Stimulated activated CD8-positive, alpha-beta memory T cell treated with anti-CD3 and anti-CD28 coated beads, Interleukin-7, amount 100 ng/mL, for 1 hour (primary cell): ENCODE measurements at places on chromosomes 12 and 14.

GRCh38 chr14:86057018-86057667, 527.2 kb downstream of the FLRT2 start:
- no peak for DNase-seq

DNA sequence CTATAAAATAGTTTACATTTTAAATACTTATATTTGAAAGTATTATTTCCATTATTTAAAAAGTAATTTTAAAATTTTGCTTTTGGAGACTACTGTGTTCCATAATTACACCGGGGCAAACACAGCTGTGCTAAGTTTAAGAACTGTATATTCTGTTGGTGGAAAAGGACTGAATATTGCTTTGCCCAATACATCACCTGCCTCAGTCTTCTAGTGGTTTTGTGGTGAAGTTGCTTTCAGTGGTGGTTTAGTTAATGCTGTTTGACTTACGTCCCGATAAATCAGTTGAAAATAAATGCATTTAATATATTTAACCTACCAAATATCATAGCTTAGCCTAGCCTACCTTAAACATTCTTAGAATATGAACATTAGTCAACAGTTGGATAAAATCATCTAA, 23.4 kb downstream of the FBXO34 start:
- DNase-seq: no peak

DNA sequence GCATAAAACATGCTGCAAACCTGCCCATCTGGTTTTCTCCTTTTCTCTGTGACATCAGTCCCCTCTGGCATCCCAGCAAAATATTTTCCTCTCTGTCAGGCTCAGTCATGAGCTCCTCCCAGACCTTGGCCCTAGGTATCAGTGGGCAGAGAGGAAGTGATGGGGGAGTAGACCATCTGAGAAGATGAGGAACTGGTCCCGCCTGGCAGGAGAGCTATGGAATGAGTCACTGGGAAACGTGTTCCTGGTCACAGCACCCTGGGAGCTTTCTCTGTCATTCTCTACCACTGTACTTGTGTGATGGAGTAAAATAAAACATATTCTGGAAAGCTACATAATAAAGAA, 5.0 kb upstream of the SRSF9 start:
- DNase-seq: no peak

DNA sequence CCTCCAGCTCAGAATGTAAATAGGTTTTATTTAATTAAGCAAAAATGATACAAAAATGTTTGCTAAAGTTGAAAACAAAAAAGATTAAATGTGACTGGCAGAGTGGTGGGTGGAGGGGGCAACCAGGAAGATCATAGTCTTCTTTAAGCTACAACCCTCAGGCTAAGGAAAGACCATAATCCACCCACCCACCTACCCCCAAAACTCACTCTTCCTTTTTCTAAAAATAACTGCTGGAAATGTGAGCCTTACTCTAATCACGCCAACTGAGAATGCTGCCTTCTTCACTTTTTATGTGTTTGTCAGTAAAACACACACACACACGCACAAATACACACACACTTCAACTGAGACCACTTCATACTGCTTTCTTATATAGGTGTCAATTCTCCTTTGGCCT, 230.0 kb upstream of the EGLN3 start:
- no peak for DNase-seq

- no peak for DNase-seq
These were observed 21.6 kb downstream of the TGFB3 start for GRCh38 chr14:75960231-75960630.

GRCh38 chr12:65308006-65308405, 29.5 kb downstream of the MSRB3 start:
- no peak for DNase-seq

- peak; percentile 35 for DNase-seq
These were observed 16.8 kb upstream of the MYL2 start for GRCh38 chr12:110937104-110937641.

DNA sequence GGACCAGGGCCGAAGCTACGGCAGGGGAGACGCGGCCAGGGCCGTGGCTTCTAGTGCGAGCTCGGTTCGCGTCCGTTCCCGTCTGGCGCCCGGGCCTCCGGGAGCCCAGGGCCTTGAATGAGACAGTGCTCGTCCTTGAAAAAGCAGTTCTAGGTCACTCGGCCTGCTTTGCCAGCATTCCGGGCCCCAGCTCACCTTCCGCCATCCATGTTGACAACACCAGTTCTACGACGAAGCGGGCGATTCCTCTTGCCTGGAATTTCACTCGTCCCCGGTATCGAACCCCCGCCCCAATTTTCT, 4.5 kb downstream of the OR10AD1 start:
- DNase-seq: no peak

GRCh38 chr12:118035190-118036041, 18.9 kb downstream of the RFC5 start:
- no peak for DNase-seq

DNA sequence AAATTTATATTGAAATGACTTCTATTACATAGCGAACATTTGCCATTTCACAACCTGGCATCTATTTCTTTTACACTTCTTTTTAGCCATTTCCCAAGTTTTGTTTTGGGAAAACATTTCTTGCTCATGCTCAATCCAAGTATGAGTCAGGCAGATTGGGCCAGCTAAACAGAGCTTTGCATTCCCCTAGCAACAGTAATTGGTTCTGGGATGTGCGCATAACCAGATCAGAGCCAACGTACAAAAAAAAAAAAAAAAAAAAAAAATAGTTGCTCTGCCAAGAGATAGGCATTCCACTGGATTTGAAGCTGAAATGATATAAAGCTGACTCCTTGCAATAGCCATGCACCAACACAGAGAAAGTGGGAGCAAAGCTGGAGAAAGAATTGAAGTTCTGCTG, 37.5 kb downstream of the PLCZ1 start:
- DNase-seq: no peak

- no peak for DNase-seq
These were observed 930.2 kb upstream of the FOXG1 start for GRCh38 chr14:27836386-27836785.

DNA sequence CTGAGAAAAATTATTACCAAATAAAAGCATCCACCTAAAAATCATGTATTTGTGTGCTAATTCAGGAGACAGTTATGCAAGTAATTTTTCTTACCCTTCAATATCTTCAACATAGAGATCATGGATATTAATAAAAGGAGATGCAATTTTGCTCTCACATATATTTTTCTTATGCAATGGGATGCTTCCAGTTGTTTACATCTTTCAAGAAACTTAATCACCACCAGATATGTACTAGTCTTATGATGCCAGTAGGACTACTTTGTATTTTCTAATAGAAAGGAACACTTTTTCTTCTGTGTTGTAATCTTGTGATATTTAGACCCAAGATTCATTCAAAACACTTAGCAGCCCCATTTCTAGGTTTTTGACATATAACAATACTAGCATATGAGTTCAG, 107.6 kb downstream of the NAV3 start:
- no peak for DNase-seq

GRCh38 chr14:75350505-75351060, 72.0 kb downstream of the FOS start:
- no peak for DNase-seq

DNA sequence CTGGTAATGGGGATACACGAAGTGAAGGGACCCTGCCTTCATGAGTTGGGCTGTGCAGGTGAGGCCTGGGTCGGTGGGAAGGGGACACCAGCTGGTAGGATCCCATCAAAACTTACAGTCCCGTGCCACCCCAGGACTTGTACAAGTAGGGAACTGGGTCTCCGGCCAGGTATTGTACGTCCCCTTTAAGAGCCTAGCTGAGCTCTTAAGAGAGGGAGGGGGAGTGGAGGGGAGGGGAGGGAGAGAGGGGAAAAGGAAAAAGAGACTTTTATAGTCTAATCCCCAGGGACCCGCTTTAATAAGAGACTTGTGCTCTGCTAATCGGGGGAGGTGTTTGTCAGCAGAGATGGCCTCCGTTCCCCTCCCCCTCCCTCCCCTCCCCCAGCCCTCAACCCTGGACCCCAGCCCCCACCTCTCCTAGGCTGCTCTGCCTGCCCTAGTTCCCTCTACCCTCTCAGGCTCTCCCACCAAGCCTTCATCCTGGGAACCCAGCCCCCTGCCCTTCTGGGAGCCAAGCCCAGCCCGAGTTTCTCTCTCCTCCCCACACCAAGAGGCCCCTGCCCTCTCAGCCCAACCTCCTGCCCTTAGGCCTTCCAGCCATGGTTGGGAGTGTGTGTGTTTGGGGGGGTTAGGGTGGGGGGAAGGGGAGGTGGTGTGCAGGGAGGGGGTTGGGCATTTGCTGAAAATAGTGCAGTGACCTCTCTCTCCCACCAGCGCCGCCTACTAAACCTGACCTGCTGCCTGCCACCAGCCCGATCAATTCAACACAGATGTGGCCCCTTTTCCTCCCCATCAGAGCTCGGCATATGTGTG, 2.6 kb downstream of the GDF11 start:
- DNase-seq: no peak

GRCh38 chr12:43285159-43285598, 266.8 kb downstream of the ADAMTS20 start:
- no peak for DNase-seq

DNA sequence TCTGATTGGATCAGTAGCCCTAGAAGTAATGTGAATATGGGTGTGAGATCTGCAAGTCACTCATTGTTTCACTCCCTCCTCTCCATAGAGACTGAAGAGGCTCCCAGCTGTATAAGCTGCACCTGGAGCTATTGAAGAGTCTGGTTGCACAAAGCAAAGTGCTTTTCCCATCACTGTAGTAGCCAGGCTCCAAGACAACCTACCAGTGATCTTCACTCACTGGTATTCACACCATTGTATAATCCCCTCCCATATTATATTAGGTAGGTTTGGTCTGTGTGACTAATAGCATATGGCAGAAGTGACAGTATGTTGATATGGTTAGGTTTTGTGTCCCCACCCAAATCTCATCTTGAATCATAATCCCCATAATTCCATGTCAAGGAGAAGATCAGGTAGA, 64.4 kb downstream of the ZFC3H1 start:
- no peak for DNase-seq
